ENCODE measurements at places on chromosomes 6 and 20.

DNA sequence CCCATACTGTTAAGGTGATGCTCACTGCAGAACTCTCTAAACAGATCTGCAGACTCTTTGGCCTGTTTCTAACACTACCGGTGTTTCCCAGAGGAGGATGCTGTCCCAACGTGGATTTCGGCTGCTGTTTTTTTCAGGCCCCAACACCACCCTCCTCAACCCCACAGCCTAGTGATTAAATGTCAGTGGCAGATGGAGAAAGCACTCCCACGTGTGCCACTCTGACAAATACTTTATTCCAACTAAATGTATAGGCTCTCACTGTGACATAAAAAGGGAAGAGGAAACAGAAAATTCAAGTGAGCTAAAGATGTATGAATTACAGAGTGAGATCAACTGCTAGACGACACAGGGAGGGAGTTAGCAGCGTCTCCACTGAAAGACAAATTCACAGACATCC, 3.6 kb downstream of the TBC1D20 start:
- no peak for DNase-seq

DNA sequence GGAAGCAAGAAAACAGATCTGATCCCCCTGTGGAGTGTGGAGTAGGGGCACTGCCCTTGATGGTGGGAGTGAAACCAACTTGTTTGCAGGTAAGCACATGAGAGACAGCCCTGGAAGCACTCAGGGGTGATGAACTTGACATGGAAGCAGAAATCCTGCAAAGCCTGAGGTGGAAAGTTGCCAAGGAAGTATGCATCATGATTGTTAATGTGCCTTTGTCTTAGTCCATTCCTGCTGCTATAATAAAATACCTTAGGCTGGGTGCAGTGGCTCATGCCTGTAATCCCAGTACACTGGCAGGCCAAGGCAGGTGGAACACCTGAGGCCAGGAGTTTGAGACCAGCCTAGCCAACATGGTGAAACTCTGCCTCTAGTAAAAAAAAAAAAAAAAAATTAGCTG, 40.2 kb upstream of the IFNGR1 start:
- no peak for DNase-seq

- no peak for DNase-seq
These were observed 5.9 kb downstream of the CD2AP start for GRCh38 chr6:47483516-47483852.

DNA sequence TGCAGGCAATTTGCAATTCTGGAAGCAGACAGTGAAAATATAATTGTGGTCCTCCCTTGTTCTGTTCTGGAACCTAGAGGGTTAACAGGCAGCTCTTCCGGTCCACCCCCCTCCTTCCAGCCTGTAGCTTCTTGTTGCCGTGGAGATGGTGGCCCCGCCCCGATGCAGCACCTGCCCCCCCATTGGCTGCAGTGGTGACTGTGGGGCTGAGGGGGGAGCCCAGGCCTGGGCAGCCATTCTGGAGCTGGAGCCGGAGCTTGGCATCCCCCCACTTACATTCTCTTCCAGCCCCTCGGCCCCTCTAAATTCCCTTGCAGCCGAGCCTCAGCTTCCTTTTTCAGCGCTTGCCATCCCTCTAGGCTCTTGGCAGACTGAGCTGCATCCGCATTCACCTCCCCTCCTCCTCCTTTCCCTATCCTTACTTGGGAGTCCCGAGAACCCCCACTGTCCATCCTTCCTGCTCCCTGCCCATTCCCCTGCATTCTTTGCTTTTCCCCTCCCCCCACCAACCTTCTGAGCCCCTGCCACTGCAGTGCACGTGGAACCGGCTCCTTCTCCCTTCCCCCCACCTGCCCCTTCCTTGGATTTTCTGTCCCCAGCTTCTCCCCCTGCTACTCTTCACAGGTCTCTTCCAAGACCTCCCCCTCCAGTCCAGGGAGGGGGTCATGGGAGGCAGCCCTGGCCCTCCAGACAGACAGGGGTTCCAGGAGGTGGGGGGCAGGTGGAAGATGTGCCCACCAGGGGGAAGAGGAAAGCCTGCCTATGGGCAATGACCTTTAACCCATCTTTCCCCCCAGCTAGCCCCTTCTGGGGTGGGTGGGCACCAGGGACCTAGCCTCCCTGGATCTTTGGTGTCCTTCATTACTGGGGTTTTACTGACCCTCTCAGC, 11.4 kb downstream of the SYNGAP1 start:
- peak; percentile 63 for DNase-seq

GRCh38 chr20:9609887-9610502, 95.6 kb downstream of the LAMP5 start:
- peak; percentile 74 for DNase-seq

DNA sequence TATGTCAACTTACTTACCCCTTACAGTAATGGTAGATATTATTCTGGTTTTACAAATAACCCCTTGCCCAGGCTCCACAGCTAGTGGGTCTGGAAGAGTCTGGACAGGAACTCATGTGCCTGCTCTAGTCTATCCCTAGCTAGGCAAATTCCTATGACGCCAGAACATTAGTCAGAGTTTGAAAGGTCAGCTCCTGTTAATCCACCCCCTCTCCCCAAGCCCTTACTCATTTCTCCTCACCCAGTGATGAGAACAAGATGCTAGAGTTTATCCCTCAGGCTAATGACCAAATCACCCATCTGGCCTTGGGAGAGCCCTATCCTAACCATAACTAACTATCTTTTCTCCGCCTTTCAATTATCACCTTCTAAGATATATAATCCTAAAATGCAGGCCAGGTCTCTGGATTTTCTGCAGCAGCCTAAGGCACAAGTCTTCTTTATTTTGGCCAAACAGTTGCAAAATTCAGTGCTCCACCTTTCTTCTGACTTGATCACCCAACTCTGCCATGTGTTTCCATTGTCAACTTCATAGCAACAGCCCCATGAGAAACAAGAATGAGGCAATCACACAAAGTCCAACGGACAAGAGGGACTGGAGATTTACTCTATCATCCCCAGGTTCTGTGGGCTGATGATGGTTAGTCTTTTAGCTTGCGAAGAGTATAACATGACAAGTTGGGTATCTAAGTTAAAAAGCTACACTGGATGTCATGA, 113.3 kb downstream of the TASP1 start:
- DNase-seq: no peak

- DNase-seq: no peak
These were observed 11.3 kb downstream of the RAMACL start for GRCh38 chr6:166575205-166575604.

GRCh38 chr6:135465307-135465706, 32.2 kb downstream of the AHI1 start:
- no peak for DNase-seq

- no peak for DNase-seq
These were observed 76.8 kb downstream of the MKKS start for GRCh38 chr20:10357061-10357708.

DNA sequence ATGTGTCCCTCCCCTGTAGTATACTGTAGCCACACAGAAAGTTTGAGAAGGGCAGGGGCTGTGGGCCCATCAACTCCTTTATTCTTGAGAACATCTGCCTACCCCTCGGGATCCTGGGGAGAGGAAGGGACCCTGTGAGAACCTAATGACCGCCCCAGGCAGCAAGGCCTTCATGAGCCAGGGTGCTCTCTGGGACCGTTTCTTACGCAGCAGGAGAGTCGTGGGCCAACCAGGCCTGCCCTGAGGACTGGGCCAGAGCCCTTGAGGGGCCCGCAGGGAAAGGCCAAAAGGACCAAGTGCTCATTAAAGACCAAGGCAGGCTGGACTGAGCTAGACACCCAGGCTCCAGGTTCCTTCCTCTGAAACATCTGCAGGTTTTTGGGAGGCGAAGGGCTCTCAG, 5.2 kb downstream of the SGK2 start:
- DNase-seq: no peak

DNA sequence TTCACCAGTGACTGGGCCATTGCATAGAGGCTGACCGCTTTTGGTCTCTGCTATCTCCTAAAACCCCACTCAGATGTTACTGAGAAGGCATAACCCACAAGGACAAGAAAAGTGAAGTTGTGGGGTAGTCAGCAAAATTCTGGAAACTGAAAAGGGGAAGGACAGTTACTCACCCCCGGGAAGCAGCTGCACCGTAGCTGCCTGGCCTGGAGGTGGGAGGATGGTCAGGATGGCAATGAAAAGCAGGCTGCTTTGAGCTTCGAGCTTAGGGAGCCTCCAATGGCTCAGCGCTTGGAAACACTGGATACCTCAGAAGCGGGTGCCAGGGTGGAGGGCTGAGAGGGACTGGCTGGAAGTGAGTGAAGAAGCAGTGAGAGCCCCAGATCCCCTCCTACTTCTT, 56.0 kb downstream of the KCNK5 start:
- DNase-seq: no peak

- no peak for DNase-seq
These were observed 104.4 kb downstream of the MTHFD1L start for GRCh38 chr6:150969901-150970300.

- no peak for DNase-seq
These were observed 11.4 kb downstream of the TAGAP start for GRCh38 chr6:159033160-159034049.

- DNase-seq: no peak
These were observed 621.2 kb upstream of the EYS start for GRCh38 chr6:66328200-66328599.

GRCh38 chr20:62795023-62795761, 1.1 kb upstream of the MRGBP start:
- DNase-seq: peak; percentile 89

GRCh38 chr20:3755269-3755668, 12.3 kb downstream of the ADISSP start:
- no peak for DNase-seq

DNA sequence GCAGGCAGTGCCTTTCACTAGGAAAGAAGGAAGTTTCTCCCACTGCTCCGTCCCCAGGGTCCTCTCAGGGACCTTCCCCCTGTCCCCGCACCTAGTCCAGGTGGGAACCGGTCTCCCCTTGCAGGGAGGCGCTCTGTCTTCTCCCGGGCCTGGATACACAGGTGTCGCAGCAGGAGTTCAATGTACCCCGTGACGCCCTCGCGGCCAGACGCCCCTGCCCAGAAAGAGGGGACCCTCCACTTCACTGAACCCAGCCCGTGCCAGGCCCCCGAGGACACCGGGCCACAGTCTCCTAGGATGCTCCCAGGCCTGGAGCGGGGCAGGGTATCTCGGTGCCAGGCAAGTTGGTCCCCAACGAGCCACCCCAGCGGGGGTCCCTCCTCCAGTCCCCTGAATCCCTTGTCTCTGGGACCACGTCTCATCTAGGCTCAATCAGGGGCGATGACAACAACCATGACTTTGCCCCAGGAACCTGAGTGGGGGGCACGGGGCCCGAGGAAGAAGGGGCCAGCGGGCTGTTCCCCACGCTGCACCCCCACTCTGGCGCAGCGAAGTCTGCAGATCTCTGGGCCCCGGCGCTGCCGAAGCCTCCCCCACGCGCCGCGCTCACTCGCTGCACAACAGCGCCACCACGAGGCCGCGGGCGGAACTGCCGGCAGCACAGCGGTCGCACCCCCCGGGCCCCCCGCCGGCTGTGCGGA, 103.0 kb downstream of the EDN3 start:
- DNase-seq: no peak

DNA sequence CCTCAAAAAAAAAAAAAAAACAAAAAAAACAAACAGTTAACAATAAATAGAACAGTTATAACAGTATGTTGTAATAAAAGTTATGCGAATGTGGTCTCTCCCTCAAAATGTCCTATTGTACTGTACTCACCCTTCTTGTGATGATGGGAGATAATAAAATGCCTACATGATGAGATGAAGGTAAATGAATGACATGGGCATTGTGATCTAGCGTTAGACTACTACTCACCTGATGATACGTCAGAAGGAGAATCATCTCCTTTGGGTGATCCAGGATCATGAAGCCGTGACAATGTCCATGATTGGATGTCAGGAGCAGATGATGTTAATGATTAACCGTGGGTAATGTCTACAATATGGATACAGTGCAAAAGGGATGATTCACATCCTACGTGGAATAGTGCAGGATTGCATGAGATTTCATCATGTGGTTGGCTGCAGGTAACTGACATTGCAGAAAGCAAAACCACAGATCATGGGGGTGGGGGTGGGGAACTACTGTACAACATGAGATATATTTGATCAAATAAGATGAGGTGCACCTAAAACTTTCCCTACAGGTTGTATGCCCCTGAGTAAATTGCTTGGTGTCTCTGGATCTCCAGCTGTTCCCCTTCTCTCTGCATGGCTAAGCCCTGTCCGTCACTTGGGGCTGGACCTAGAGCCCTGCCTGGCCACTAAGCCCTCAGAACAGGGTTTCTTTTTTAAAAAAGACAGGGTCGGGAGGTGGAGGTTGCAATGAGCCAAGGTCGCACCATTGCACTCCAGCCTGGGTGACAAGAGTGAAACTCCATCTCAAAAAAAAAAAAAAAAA, 6.2 kb upstream of the RBCK1 start:
- DNase-seq: peak; percentile 36

DNA sequence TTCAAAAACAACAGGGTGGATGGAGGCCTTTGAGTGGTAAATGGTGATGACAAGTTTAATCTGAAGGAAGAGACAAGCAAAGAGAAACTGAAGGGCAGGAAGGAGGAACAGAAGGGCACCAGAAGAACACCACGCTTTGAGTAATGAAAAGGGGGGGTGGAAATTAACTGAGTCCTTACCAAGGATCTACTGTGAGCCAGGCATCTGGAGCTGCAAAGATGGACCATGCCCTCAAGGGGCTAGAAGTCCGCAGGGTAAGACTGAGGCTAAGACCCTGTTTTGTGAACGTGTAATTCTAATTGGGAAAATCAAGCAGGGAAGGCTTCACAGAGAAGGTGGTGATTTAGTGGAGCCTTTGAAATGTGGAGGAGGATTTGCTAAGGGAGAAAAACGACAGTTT, 1.6 kb downstream of the NDRG3 start:
- no peak for DNase-seq

DNA sequence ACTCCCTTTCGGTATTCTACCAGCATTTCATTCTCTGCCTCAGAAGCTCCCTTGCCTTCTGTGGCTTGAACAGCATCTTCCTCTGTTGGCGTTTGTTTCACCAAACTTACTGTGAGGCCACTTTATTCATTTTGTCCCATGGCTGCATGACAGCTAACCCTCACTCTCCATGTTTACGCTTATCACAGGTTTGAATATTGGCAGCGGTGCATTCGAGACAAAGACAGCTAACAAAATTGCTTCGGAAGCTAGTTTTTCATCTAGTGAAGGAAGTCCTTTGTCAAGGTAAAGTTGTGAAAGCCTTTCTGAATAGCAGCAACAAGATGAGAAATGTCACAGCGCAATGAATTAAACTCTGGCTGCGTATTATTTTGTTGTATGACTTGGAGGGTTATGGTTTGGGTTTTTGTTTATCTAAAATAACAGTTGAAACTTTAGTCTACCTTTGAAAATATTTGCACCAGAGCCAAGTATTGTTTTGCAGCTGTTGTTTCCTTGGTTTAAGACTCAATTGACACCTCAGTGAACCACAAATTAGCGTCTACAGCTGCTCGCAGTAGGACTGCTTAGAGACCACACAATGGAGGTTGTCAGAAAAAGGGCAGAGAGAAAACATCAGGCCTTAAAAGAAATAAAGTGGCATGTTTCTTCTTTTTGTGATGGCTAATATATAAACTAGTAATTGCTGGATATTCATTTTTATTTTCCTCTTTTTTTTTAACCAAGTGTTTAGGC, 70.4 kb upstream of the XRN2 start:
- DNase-seq: no peak

DNA sequence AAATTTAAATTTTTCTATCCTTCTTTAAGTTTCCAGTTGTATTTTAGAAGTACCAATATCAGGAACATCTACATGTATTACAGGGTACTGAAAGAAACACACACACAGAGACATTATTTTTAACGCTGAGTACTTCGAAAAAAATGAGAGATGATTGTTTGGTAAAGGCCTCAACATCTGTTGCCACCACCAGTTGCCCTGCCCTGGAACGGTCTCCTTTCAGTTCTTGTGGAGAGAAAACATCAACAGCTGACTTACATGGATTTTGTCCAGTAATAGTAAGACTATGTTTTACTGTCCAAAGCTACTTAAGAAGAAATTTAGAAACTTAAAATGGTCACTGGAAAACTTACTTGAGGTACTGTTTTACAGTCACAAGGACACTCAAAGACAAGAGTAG, 16.7 kb downstream of the HMGCLL1 start:
- no peak for DNase-seq
